Stimulated activated CD4-positive, alpha-beta T cell treated with anti-CD3 and anti-CD28 coated beads, Interleukin-12 subunit alpha, Interleukin-12 subunit beta, amount 100 ng/mL, for 24 hours (primary cell): ENCODE measurements at places on chromosomes 11 and 22.

- no peak for DNase-seq
These were observed 7.8 kb downstream of the PPP6R3 start for GRCh38 chr11:68468217-68468828.

GRCh38 chr11:66855574-66856495, 1.0 kb upstream of the LRFN4 start:
- peak; percentile 86 for DNase-seq

DNA sequence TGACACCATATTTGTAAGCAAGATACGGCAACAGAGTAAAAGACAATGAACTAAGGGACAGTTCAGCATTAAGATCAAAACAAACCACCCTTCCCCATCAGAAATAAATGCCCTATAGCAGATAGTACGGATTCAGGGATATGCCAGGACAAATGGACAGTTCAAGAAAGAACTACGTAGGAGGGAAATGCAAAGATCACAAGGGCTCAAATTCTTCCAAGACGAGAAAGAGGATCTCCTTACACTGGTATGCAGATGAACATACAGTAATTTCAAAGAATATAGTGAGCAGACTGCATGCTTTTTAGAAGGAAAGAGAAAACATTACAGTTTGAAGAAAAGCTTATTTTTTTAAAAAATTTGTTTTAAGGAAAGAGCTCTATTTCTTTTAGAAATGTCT, 124.7 kb upstream of the APOA1 start:
- DNase-seq = no peak

DNA sequence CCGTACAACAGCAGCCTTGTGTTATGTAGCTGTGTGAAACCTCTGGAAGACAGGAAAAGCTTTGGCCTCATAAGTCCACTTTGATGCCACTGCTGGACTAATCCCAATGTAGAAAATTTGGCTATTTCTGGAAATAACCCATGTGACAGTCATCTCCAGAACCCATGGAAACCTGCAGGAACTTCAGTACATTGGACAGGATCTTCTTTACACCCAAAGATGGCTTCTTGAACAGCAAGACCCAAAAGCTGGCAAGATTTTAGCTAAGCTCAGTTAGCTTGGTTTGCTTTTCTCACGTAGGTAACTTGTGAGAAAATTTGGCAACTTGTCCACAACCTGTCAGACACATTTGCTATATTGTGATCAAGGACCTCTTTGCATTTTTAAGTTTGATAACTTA, 74.8 kb upstream of the RCN1 start:
- no peak for DNase-seq

- no peak for DNase-seq
These were observed 14.8 kb downstream of the CSF2RB start for GRCh38 chr22:36928196-36928595.

DNA sequence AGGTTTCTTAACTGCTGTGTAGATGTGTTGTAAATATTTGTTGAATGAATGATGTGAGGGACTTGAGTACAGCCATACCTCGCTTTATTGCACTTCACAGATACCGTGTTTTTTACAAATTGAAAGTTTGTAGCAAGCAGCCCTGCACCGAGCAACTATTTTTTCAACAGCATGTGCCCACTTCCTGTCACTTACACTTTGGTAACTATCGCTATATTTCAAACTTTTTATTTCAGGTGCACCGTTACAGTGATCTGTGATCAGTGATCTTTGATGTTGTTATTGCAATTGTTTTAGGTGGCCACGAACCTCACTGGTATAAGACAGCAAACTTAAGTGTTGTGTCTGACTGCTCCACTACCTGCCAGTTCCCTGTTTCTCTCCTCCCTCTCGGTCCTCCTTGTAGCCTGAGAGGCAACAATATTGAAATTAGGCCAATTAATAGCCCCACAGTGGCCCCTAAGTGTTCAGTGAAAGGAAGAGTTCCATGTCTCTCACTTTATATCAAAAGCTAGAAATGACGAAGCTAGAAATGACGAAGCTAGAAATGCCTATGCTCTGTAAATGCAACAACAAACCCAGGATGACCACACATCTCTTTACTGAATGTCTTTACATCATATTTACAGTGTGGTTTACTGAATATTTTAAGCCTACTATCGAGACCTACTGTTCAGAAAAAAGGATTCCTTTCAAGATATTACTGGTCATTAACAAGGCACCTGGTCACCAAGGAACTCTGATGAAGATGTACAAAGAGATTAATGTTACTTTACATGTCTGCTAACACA, 1.0 kb downstream of the SFI1 start:
- no peak for DNase-seq

- no peak for DNase-seq
These were observed 1143.8 kb upstream of the TENM4 start for GRCh38 chr11:80584661-80585060.

DNA sequence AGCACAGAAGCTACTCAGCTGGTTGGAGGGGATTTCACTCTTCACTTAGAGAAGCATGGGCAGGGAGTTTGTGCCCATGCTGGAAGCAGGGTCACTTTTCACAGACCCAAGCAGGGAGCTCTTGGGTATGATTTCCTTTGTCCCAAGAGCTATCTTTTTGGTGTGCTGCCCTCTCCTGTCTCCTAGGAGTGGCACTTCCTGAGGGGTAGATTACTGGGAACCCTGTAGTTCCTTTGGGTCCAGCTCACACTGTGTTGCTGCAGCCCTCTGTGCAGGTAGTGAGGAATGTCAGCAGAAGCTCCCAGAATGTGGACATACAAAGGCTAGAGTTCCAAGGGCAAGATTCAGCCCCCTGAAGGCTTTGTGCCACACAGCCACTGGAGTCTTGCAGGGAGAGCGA, 537.1 kb upstream of the ANO3 start:
- DNase-seq = no peak

DNA sequence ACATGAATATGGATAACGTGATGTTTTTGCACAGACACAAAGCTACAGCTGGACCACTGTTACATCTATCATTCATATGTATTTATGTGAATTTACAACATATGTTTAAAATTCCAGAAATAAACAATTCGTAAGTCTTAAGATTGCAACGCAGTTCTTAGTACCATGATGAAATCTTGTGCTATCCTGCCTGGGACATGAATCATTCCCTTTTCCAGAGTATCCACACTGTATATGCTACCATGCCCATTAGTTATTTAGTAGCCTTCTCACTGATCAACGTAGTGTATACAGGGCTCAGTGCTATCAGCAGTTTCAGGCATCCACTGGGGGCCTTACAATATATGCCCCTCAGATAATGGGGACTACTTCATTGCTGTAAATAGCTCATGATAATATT, 4.3 kb downstream of the ATL3 start:
- DNase-seq = no peak

DNA sequence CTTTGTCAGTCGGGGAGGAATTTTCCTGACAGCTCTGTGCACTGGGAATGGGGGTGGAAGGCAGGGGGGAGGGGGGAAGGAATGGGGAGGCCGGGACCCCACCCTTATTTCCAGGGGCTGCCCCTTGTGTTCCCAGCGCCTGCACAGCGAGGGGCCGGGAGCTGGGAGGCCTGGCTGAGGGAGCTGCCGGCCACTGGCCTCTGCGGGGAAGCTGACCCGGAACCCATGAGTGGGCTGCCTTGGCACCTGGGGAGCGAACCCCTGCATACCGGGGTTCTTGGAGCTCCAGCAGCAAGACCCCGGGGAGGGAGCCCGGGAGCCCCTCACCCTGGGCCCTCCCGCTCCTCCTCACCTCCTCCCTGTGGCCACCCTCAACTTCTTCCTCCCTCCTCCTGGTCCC, 3.5 kb downstream of the H19 start:
- DNase-seq = no peak

DNA sequence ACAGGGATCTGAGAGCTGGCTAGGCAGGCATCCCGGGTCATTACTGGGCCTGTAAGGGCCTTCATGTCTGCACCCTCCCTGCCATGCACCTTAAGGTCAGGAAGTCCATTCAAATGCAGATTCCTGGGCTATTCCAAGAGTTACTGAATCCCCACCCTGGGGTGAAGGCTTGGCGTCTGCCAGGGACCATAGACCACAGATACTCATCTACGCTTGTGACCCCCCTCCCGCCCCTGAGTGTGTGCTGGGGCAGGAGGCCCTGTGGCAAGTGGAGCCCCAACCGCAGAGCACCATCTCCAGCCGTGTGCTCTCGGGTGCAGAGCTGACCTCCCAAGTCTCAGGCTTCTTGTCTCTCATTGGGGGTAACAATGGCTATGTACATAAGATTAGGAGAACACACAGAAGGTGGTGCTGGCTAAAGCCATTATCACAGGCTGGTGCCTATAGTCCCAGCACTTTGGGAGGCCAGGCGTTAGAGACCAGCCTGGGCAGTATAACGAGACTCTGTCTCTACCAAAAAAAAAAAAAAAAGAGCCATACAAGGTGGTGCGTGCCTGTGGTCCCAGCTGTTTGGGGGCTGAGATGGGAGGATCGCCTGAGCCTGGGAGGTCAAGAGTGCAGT, 19.1 kb upstream of the KCNQ1OT1 start:
- DNase-seq = no peak
